ENCODE measurements at places on chromosomes 4 and X.

DNA sequence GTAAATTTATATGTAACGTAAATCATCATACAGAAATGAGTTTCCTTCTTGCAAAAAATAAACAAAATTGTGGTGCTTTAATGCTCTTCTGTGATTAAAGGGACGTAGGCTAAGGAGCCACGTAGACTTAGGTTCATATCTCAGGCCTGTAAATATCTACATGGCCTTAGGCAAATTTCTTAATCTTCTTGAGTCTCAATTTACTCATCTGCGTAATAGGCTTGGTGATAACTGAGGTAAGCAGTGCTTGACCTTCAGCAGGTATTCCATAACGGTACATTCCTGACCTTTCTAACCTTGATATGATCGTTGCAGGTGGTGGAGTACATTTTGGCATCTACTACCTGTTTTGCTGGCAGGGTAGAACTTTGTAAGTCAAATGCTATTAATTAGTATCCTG, 65.2 kb upstream of the TLR3 start:
- DNase-seq, result no peak

DNA sequence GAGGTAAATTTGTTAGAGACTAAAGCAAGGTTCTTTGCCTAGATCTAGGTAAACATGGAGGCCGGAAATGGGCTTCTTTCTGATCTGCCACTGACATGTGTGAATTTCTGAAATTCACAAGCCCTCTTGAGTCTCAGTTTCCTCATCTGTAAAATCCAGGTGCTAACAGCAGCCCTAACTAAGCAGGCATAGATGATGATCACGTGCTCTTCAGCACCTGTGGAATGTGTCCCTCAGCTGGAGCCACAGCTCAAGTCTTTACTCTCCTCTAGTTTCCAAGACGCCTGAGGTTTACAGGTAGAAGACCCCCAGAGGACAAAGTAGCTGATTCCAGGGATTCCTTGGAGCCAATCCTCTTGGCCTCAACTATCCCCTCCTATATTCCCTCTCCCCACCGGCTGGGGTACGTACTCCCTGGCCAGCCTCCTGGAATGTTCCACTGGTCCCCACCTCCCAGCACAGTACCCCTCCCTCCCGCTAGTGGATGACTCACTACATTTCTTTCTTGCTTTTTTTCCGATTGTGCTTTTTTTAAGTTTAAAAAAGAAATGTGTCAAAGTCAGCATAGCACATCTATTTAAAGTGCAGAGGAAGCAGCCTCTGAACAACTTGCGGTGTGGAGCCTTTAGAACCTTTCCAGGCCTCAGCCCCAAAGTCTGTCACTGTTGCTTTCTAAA, 98.4 kb downstream of the PHKA2 start:
- DNase-seq, result no peak

DNA sequence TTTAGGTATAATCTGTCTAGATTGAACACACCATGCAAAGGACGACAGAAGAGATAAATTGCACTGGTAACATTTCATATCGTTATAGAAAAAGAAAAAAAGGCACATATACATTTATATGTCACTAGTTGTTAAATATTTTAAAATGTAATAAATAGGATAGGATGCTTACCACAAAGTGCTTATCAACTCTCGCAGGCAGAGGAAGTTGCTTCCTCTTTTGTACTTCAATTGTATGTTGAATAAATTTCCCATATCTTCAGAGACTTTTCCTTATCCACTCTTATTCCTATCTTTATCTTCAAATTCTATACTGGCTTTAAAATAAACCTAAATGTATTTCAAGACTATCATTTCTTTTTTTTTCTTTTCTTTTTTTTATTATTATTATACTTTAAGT, 163.3 kb upstream of the SPOCK3 start:
- DNase-seq, result no peak

- DNase-seq, result no peak
Observed at GRCh38 chrX:19805046-19805690, 82.2 kb downstream of the SH3KBP1 start.

- DNase-seq, result peak; percentile 36
Observed at GRCh38 chr4:1326751-1327525, 20.1 kb upstream of the UVSSA start.

DNA sequence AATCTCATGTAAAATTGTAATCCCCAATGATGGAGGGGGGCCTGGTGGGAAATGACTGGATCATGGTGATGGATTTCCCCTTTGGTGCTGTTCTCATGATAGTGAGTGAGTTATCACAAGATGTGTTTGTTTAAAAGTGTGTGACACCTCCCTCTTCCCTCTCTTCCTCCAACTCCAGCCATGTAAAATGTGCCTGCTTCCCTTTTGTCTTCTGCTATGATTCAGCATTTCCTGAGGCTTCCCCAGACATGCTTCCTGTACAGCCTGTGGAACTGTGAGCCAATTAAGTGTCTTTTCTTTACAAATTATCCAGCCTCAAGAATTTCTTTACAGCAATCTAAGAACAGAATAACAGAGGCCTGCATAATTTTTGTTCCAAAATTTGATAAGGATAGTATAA, 85.2 kb downstream of the ANAPC10 start:
- DNase-seq, result no peak

DNA sequence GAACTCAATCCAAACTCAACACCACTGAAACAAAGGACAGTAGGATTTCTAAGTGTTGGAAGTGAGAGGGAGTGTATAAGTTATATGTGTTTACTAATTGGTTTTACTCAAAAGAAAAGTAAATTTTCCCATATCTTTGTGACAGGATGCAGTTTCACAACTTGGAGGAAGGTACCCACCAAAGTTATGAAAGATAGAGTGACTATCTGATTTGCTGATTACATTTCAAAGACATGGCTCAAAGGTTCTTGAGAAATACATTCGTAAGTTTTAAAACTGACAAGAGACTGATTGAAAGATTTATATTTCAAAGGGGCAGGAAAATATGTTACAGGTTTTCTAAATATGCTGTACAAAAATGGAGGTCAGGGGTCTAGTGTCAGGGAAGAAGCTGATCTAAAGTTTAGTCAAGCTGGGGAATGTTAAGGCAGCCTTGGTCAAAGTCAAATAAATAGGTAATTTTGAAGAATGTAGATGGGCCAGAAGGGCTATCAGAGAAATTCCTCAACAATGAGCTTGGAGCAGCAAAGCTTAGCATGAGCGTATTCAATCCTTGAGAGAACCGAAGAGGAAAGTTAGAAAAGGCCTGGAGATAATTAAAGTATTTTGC, 9.7 kb upstream of the COMMD8 start:
- DNase-seq, result no peak

DNA sequence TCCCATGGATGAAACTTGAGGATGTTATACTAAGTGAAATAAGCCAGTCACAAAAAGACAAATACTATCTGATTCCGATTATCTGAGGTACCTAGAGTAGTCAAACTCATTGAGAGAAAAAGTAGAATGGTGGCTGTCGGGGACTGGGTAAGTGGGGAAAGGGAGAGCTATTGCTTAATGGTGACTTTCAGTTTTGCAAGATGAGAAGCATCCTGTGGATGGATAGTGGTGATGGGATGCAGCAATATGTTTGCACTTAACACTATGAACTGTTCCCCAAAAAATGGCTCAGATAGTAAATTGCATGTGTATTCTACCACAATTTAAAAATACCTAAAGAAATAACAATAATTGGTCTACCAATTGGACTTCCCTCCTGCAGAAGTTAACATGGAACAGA, 181.5 kb downstream of the SHROOM3 start:
- DNase-seq, result no peak

GRCh38 chr4:117786566-117786965, 247.7 kb upstream of the NDST3 start:
- no peak for DNase-seq

GRCh38 chr4:153676486-153676885, 7.6 kb upstream of the TLR2 start:
- DNase-seq, result no peak

DNA sequence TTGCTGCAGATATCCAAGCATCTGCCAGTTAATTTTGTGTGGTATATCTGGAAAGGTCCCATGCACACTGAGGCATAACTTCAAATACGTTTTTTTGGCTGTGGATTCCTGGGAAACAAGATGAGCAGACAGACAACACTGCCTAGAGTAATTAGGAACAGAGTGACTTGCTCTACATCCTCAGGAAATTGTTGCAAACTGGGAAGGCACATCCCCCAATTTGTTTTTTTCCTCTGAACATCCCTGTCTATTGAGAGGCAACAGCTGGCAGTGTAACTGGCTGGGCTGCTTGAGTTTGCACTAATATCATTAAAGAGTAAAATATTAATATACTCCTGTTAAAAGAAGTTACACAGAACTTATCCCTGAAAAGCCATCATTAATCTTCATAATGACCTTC, 207.7 kb upstream of the SLIT2 start:
- no peak for DNase-seq

DNA sequence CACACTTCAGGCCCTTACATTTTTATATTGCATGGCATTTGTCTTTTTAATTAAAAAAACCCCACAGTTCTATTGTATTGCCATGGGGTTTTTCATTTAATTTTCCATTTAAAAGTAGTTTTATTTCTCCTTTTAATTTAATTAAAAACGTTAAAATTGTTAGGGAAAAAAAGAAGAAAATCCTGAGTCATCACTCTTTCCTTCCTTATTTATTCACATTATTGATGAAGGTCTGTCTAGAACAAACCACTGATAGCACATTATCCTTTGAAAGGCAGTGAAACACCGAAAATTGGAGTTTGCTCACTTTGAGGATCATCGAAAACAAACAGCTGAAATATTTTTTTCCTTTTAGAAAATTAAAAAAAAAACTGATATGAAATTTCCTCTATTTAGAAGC, 759.7 kb upstream of the MAGEB2 start:
- DNase-seq, result no peak

DNA sequence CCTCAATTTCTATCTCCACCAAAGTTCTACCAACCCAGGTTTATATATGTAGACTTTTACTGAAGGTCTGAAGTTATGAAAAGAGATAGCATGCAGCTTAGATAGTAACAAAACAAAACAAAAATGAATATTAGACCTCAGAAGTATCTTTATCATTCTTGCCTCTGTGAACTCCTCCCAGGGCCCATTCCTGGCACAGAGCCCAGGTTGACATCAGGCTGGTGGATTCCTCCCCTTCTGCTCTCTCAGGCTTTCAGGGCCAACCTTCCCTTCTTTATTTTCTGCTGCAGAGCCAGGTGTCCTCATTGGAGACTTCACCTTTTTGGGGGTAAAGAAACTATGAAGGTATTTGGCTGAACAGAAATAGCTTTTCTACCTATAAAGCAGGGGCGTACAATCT, 112.8 kb upstream of the PITX2 start:
- DNase-seq, result no peak

GRCh38 chr4:123291329-123291728, 105.3 kb upstream of the SPRY1 start:
- DNase-seq, result no peak

DNA sequence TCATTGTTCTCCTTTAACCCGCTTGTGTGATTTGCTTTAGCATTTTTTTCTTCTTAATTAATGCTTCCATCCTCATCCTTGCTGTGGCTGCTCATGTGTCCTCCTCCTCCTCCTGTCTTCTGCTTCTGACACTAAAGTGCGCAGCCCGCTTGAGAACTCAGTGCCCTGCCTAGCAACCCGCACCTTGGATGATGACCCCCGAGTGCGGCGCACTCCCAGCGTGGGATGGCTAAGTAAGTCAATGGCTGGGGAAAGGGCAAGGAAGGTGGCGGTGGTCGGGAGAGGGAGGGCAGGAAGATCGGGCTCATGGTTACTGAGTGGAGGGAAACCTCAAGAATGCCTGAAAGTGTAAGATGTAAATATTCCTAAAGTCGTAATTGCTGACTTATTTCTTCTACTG, 30.1 kb downstream of the SLC4A4 start:
- DNase-seq, result no peak

DNA sequence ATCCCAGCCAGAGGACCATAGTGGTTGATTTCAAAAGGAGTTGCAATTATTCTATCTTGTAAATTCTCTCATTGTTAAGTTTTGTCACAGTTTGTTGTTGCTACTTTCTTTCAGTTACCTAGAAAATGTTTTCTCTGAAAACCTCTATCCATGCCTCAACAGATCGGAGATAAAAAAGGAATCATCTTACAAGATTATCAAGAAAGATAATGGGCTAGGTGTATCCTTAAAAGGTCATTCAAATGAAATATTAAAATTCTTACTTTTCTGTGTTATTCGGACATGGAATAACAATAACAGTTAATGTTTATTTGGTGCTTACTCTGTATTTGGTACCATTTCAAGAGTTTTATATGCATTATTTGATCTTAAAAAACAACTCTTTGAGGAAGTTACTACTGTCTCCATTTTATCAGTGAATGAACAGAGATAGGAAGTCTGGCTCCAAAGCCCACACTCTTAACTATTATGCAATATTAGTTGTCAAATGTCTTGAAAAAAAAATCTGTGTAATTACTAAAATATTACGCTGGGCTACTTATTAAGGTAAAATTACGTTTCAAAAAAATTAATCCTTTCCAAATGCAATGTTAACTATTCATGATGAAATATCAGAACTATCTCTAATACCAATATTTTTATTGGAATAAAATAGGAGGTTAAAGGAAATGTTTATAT, 97.5 kb downstream of the SNCA start:
- DNase-seq, result no peak

- no peak for DNase-seq
Observed at GRCh38 chrX:74523224-74523623, 91.2 kb downstream of the RLIM start.

- no peak for DNase-seq
Observed at GRCh38 chr4:55348466-55348865, 2.4 kb downstream of the SRD5A3 start.

GRCh38 chr4:188187106-188187505, 47.9 kb downstream of the TRIML1 start:
- no peak for DNase-seq

DNA sequence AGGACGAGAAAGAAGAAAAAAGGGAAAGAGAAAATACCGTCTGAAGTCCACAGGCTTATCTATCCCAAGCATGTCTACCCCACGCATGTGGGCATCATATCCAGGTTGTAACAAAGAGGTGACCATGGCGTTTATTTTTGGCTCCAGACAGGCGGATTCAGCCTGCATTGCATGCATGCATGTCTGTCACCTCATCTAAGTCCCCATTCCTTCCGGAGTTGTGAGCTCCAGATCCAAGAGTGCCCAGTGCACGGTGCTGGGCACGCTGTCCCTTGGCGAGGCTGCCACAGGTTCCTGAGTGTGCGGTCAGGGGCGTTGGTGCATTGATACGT, 905 bp upstream of the GALNTL6 start:
- no peak for DNase-seq

DNA sequence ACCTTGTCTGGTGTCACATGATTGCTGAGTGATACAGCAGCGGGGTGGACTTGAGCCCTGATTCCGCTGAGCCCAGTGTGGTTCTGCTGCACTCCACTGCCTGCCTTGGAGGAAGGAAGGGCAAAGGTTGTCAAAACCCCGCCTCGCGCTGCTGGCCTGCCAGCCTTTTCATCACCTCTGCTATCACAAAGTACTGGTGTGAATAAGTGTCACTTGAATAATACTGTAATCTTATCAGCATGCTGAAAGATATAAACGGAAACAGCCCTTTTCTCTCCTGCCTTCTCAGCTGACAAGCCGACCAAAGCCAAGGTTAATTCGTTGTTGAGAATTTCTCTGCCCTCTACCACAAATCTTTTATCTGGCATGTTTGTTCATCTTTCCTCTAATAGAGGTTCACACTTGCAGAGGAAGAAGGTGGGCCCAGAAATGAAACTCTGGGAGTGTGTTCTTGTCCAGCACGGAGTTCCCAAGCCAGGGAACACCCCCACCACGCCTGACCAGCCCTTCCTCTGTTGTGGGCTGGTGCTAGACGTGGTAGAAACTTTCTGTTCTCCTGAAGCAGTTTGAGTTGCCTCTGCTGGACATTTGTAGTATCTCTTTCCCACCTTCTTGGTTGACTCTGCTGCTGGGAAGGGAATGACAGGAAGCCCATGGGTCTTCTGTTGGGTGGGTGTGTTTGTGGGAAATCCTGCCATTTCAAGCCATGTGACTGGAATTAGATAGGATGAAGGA, 21.5 kb downstream of the FHDC1 start:
- peak; percentile 74 for DNase-seq

All from Right ventricle myocardium superior (tissue), 1 donor.